ENCODE measurements at places on chromosomes 2 and 18. TPM values are rescaled to one million over a fixed set of nuclear protein-coding genes. Genes with fewer than 3 reads are reported as not detected.

GRCh38 chr2:76721226-76721625, 801.0 kb downstream of the LRRTM4 start:
- no peak for DNase-seq

FKBP1B gene
- 16.4 TPM for total RNA-seq

CELF4 gene
- 0.38 TPM for total RNA-seq

- no peak for DNase-seq
Measured at GRCh38 chr18:51522821-51523220, 325.3 kb upstream of the MEX3C start.

DNER gene
- total RNA-seq, result 1.2 TPM

GRCh38 chr2:215190588-215190987, 52.2 kb upstream of the ABCA12 start:
- DNase-seq, result no peak

GRCh38 chr2:164458792-164459191, 162.5 kb downstream of the GRB14 start:
- DNase-seq, result no peak
